Head of caudate nucleus (tissue), 42 donors: ENCODE measurements at places on chromosomes 5 and 9.
A peak's percentile ranks its signal among the peaks of the same experiment; 100 is the strongest.

DNA sequence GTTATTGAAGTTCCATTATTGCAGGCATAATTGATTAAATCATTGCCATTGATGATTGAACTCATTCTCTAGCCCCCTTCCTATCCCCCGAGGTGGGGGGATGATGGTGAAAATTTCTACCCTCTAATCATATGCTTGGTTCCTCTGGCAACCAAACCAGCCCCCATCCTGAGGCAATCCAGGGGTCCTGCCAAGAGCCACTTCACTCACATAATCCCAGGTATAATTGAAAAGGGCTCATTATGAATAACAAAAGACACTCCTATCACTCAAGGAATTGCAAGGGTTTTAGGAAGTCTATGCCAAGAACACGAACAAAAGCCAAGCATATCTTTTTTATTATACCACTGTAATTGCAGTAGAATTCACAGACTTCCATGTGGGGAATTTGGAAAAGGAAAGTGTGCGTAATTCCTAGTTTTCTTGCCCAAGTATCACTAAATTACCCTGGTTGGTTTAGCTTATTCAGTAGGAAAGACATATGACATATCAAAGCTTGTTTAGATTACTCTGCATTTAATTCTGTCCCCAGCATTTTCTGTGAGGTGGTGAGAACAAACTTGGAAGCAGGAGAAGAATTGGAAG is 130.7 kb upstream of the TAF11L2 start:
- no peak for DNase-seq

DNA sequence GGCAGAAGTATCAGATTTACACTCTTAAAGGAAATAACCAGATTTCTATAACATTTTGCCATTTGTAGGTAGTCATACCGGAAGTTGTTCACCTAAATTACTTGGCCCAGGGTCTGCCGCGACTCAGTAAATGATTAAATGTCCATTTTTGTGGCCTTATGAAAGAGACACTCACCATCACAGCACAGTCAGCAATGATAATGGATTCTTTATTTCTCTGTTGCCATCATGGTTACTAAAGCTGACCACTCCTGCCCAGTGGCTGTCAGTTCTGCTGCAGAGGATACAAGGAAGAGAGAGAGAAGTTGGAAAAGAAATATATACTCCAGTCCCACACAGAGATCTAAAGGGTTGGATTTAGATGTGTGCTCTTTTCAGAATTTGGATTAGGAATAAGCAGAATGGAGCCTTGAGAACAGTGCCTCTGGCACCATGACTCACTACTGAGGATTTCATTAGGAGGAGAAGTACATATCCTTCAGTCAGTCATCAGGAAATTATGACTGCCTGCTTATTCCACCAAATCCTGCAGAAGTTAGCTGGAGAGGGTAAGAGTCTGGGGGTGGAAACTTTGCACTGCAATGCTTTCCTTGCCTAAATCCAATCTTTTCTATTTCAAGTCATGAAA is 72.8 kb upstream of the EFNA5 start:
- DNase-seq, result no peak

DNA sequence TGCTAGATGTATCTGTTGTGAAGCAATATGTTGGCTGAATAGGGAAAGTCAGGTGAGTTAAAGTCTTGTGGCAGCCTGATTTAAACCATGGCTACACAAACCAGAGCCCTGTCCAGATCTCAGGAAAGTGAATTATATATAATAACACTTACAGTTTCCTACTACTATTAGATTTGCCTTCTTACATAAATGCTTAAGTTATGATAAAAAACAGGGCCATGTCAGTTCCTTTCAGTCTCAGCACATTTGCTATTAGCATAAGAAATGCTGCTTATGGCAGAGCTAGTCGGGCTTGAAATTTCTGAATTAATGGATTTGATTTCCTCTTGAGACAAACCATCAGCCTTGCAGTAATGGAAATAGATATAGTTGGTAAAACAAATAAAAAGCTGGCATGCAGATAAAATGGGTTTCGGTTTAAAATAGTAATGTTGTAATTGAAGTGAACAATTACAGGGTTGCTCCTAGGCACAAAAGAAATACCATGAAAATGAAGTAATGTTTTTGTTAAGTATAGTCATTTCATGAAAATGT is 664.2 kb upstream of the ZNF608 start:
- DNase-seq, result no peak

DNA sequence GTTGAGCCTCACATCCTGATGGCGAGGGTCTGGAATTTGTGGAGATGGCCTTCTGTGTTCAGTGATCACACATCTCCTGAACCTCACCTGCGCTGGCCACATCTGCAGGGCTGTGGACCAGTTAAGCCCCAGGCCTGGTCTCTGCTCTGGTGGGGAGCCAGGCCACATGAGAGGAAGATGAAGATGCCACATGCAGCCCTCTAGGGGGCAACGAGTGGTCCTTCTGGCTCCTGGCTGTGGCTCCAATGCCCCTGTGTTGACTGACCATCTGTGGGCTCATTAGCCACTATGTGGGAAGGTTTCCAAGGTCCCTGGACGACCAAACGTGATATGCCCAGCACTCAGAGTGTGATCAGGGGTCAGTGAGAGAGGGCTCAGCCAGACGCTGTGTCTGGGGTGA is 203.0 kb downstream of the HSPA4 start:
- no peak for DNase-seq

GRCh38 chr5:75964008-75964407 is 119.2 kb upstream of the SV2C start:
- no peak for DNase-seq

DNA sequence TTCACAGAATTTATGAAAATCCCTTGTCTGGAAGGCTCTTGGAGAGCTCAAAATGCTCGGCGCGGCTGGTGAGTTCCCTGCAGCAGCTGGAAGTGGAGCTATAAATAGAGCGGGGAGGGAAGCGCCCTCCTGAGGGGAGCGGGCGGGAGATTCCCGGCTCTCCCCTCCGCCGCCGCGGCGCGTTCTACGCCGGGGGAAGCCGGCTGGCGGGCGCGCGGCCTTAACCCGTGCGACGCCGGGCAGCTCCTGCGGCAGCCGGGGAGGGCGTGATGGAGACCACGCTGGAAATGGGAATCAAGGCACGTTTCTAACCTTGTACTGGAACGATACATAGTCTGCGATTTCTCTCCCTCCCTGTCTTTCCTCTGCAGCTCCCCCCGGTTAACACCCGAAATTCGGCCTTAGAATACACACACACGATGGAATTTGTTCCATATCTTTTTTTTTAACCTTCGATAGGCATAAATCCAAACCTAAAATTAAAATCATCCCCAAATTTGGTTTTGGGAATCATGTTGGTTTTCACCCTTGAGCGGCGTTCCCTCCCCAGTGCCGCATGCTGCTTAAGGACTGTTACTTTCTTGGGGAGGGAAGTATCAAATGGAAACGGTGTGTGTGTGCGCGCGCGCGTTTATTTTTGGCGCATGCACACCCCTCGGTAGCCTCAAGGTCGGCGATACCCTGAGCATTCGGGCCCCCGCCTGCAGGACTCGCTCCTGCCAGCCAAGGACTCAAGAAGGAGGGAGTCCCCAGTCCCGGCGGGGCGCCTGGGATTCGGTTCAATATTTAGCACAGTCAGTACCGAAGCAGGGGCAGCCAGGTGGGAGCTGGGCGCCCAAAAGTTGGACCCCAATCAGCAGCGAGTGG is 306.3 kb upstream of the KCNN2 start:
- peak; percentile 55 for DNase-seq

GRCh38 chr5:60710362-60710761 is 10.4 kb upstream of the DEPDC1B start:
- no peak for DNase-seq

DNA sequence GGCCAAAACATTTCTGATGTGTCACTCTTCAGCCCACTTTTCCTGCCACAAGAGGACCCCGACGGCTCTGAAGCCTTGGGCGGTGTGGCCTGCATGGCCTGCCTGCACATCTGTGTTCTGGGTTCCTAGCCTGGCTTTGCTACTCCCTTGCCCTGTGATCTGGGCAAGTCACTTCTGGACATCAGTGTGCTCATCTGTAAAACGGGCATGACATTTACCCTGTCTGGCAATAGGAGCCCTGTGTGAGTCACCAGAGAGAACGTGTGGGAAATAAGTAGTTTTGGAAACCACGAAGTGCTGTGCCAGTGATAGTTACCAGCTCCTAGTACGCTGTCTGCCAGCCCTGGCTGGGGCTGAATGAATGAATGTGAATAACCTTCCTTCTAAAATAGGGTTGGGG is 90.8 kb downstream of the MACROH2A1 start:
- DNase-seq, result no peak

- DNase-seq, result no peak
Measured at GRCh38 chr9:118414676-118415075, 710.5 kb downstream of the TLR4 start.

DNA sequence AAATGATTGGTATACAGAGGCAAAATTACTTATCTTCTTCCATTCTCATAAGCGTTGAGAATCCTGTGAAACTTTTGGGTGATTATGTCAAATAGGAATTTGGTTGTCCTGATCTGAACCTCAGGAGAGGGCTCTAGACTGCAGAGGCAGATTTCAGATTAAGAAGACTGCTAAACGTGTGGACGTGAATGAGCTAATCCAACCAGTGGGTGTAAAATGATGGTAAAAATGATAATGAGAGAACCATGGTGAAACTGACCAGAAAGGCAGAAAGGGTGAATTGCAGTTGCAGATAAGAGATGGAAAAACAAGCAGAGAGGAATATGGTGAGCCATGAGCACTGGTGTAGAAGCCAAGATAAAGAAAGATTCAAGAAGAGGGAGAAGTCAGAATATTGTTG is 1200.2 kb upstream of the CDH6 start:
- no peak for DNase-seq

- DNase-seq, result no peak
Measured at GRCh38 chr9:8085986-8086385, 286.4 kb upstream of the DMAC1 start.

- no peak for DNase-seq
Measured at GRCh38 chr5:98330871-98331270, 442.6 kb upstream of the RGMB start.

- no peak for DNase-seq
Measured at GRCh38 chr5:54273715-54274114, 36.7 kb downstream of the ARL15 start.

- DNase-seq, result no peak
Measured at GRCh38 chr5:98110791-98111190, 662.7 kb upstream of the RGMB start.

DNA sequence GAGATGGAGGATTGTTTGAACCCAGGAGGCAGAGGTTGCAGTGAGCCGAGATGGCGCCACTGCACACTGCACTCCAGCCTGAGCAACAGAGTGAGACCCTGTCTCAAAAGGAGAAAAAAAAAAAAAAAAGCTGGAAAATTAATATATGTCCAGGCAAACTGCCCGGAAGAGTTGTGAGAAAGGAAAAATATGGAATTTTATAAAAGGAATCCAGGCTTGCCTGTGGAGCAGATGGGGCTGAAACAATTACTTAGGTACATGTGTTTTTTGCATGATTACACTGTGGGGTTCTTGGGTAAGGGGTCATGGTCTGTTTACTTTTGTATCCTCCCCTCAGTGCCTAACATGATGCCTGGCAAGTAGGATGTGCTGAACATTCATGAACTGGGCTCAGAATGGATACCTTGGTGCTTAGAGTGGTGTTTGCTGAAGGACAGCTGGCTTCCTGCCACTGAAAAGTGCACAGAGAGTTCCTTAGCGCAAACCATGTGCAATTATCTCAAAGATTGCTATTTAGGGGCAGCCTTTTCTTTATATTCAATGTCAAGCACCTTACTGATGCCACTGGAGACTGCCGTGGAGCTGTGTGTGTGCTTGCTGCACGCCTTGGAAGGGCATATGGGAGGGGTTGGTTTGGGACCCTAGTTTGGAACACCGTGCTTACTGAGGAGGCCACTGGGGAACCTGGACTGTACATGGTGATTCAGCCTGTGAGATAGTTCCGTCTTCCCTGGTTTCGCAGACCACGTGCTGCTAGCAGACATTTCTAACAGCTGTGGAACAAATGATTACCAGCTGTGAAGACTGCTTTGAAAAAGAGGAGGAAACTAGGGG is 78.4 kb downstream of the MAP1B start:
- no peak for DNase-seq

DNA sequence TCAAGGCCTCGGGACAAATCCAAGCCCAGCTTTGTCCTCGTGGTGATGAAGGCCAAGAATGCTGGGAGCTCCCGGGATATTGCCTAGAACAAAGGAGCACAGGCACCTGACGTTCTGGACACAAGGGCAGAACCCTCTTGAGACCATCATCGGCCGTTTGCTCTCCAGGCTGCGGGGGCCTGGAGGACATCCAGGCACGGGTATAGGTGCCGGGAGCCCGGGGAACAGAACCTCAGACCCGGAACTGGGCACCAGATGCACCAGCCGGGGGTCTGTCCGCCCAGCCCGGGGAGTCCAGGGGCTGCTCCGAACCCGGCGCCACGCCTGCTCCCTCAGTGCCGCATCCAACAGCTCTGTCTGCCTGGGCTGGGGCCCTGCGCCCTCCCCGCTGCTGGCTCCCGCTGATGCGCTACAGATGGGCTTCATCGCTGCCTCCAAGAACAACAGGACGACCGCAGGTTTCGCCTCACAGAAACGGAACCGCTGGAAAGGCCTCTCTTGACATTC is 88.0 kb downstream of the ADAMTS2 start:
- DNase-seq, result no peak

DNA sequence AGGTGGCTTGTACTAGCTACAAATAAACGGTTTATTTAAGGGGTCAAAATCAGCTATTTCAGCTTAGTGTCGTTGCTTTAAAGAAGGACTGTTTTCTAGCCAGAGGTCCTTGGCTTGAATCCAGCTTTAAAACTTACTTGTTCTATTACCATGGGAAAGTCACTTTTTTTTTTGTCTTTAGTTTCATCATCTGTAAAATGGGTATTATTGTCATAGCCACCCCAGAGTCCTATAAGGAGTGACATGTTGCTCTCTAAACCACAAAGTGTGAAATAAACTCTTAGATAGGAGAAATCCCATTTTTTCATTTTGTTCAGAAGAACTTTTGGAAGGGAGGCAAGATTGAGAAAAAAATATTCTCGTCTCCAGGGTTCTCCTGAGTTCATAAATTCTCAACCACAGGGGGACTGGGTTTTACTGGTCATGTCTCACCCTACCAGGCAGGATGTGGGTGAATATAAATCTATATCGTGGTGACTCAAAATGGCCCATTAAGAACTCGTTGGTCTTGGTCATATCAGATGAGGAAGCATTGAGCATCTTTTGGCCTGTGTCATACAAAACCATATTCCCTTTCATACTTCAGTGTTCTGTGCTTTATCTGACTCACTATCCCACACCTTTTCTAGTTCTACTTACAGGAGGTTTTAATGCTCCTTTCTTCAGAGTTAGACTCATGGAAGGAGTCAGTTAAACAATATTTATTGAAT is 202.7 kb upstream of the NR3C1 start:
- DNase-seq, result no peak

DNA sequence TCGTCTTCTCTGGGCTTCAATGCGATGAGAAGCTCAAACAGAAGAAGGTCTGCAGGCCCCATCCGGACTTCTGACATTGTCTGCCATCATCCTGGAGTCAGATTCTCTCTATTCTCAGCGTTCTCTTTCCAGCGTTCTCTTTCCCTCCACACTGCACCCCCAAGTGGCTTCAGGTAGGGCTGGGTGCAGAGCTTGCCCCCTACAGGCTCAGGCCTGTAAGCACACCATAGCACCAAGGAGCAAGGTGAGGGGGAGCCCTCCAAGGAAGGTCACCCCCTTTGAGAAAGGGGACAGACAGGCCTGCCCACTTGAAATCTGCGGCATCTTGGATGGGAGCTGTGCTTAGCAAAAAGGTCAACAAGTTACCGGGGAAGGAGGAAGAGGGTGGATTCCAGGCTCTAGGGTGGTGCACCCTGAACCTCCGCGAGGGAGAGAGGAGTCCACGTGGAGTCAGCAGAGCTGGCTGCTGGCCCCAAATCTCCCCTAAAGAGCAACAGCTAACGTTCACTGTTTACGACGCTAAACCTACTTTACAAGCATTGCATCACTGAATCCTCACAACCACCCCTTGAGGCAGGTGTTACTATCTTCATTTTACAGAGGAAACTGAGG is 27.5 kb downstream of the GPX3 start:
- DNase-seq, result peak; percentile 58
